ENCODE measurements at places on chromosomes 6 and 20.

GRCh38 chr6:25312703-25313102 is 33.5 kb downstream of the CARMIL1 start:
- DNase-seq: no peak

DNA sequence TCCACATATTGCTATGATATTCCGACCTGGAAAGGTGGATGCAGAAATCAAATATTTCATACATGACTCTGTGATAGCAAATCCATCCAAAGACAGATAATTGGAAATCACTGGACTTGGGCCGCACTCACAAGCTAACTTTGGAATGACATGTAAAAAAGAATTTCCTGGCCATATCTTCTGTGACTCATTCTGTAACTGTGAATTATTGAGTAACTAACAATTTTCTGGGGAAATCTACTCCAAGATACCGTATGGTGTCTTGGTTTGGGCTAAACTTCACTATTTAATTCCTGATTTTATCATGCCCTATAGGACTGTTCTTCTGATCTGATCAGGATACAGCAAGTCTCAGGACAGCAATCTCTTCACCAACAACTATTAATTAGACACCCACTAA is 92.7 kb upstream of the LY86 start:
- no peak for DNase-seq

- DNase-seq: no peak
Measured at GRCh38 chr6:38603966-38604365, 35.8 kb downstream of the BTBD9 start.

GRCh38 chr20:37697314-37697713 is 3.5 kb downstream of the CTNNBL1 start:
- peak; percentile 45 for DNase-seq

DNA sequence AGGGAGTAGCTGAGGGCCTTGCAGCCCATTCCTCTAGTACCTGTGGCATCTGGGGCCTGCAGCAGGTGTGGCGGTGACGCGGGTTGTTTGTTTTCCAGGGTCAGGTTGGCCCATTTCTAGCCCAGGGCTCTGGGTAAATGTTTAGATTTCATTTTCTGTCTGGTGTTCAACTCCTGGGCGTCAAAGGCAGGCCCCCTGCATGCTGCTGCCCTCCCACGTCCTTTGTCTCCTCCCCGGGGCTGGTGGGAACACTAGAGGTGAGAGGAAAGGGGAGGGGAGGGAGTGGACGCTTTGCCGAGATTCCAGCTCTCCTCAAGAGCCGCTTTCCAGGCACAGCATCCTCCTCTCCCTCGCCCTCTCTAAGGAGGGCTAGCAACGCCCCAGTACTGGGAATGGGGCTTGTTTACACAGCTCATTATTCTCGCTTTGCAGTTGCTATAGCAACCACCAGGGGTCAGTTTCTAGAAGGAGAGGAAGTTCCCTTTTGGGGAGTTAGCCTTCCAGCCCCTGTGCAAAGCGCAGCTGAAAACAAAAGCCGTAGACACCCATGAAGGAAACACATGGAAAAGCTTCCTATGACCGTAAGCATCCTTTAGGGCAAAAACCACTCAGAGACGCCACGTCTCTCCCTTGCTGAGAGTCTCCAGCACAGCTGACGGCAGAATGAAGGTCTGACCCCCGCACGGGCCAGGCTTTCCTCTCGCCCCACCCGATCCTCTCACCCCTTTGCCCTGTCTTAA is 170.6 kb downstream of the LY86 start:
- DNase-seq: peak; percentile 78

DNA sequence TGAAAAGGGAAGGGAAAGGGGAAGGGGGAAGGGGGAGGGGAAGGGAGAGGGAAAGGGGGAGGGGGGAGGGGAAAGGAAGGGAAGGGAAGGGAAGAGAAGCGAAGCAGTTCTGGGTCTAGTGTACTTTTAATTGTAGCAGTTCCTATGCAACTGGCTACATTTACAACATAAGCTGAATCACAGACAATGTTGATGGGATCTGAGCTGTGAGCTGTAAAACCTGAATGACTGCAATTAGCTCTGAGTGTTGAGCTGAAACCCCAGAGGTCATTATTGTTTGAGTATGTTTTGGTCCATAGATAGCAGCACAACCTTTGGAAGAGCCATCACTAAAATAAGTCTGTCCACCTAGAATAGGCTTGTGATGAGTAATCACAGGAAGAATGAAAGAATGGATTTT is 7.2 kb upstream of the ABHD12 start:
- no peak for DNase-seq

- no peak for DNase-seq
Measured at GRCh38 chr20:33839591-33839990, 28.4 kb downstream of the CHMP4B start.

DNA sequence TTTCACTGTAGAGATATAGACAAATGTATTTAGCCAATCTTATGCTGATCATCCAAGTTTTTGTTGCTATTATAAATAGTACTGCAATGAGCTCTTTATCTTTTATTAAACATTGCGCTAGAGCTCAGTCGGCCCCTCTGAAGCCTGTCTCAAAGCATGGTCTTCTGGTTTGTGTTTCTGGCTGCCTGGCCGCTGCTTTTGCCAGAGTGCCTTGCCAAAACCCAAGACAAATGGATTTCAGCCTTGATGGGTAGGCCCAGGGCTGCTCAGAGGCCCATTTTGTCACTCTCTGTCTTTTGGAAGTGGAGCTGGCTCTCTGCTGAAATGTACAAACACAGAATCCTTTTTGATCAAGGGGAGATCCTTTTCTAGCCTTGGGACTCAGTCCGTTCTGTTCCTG is 102.9 kb upstream of the KCNG1 start:
- DNase-seq: no peak

DNA sequence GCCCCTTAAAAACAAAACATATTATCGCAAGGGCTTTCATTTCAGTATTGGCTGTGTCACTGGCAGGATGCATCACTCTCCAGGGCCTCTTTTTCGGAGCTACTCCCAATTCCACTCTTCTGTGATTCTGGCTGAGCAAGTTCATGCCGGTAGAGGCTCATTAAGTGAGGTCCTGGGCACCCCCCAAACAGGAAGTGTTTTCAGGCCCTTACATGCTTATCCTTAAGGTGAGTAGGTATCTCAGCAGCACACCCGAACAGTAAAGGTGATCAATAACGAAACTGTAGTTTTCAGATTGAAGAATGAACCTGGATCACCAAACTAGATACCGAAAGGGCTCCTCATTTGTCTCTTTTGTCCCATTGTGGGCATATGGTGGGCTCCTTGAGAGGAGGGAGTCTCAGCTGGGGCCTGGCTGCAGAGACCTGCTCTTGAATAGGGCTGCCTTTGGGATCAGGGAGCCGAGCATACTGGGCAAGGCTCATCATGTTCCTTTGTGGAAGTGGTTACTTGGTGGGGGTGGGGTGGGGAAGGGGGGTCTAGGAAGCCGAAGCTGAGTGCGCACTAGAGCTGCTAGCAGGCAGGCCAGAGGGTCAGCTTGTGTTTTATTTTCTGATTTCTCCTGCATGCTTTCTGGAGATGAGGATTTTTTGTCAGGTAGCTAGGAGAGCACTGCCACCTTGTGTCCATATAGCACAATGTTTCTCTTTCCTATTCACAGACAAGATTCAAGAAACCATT is 65.2 kb downstream of the CDS2 start:
- peak; percentile 82 for DNase-seq

- DNase-seq: no peak
Measured at GRCh38 chr20:5548902-5549599, 201.2 kb upstream of the SHLD1 start.

GRCh38 chr6:62803094-62803493 is 408.2 kb upstream of the FKBP1C start:
- DNase-seq: no peak

GRCh38 chr6:69601132-69601531 is 195.7 kb downstream of the LMBRD1 start:
- no peak for DNase-seq

GRCh38 chr20:50601511-50602431 is 89.6 kb downstream of the RIPOR3 start:
- DNase-seq: no peak

- peak; percentile 20 for DNase-seq
Measured at GRCh38 chr20:41608606-41609005, 9.6 kb downstream of the CHD6 start.

GRCh38 chr6:13261464-13261994 is 66.8 kb downstream of the TBC1D7 start:
- DNase-seq: no peak

GRCh38 chr20:30892541-30893345 is 364.7 kb upstream of the DEFB115 start:
- DNase-seq: no peak

GRCh38 chr20:10178727-10179313 is 39.8 kb upstream of the SNAP25 start:
- no peak for DNase-seq

DNA sequence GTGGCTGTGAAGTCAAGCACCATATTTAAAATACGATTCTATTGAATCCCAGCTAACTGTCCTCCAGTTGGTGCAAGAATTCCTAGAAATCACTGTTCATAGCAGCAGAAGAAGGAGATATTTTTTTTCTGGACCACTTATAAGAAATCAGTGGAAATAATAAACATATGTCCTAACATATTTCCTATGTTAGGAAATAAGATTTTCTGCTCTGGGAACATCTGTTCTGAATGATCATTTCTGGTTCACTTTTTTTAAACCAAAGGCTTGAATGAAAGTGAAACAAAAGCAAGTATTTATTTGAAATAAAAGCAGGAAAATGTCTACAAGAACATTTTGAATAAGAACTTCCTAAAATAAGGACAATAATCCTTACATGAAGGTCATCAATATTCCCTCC is 138.9 kb upstream of the RALGAPA2 start:
- no peak for DNase-seq

- DNase-seq: no peak
Measured at GRCh38 chr6:105345506-105345905, 57.4 kb downstream of the PREP start.

DNA sequence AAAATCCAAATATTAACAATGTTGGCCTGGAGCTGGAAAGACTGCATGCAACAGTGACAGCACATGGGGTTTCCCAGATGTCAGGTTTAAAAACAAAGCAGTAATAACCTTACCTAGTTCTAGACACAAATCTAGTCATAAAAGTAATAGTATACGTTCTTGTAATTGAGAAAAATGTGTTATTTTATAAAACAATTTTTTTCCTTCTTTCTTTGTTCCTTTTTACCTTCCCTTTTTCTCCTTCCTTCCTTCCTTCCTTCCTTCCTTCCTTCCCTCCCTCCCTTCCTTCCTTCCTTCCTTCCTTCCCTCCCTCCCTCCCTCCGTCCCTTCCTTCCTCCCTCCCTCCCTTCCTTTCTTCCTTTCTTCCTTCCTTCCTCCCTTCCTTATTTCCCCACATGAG is 242.7 kb upstream of the PDE10A start:
- no peak for DNase-seq

GRCh38 chr20:35200267-35200666 is 26.2 kb upstream of the MMP24 start:
- no peak for DNase-seq
